ENCODE measurements at places on chromosomes 16 and 17. TPM values are rescaled to one million over a fixed set of nuclear protein-coding genes. Genes with fewer than 3 reads are reported as not detected.

TMEM235 gene
- total RNA-seq = 0.04 TPM

GRCh38 chr16:11539641-11540050 is 47.1 kb downstream of the LITAF start:
- DNase-seq = no peak

GRCh38 chr17:55576237-55576995 is 65.2 kb upstream of the SMIM36 start:
- DNase-seq = peak; percentile 77

DNA sequence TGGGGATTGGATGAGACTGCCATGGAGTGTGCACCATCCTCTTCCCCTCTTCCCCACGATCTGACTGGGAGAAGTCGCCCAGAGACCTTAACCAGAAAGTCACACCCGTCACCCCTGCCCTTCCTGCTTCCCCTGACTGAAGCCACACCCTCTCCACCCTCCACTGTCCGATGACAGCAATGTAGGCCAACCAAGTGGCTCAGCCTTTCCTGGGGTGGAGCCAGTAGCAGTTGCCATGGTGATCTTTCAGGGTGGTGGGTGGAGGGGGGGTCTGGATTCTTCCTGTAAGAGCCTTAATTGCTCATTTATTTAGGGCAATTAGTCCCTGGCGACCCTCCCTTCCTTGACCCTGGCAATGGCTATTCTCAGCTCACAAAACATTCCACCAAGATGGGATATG is 37.5 kb upstream of the PHB1 start:
- DNase-seq = peak; percentile 57

EEF2KMT gene
- total RNA-seq = 7.0 TPM

- DNase-seq = peak; percentile 84
Observed at GRCh38 chr17:2053380-2054261, 1.3 kb upstream of the HIC1 start.

GRCh38 chr16:80303691-80304090 is 237.1 kb upstream of the DYNLRB2 start:
- DNase-seq = peak; percentile 10

RASL10B gene
- total RNA-seq = 1.9 TPM

CRISPLD2 gene
- 5.4 TPM for total RNA-seq

DNA sequence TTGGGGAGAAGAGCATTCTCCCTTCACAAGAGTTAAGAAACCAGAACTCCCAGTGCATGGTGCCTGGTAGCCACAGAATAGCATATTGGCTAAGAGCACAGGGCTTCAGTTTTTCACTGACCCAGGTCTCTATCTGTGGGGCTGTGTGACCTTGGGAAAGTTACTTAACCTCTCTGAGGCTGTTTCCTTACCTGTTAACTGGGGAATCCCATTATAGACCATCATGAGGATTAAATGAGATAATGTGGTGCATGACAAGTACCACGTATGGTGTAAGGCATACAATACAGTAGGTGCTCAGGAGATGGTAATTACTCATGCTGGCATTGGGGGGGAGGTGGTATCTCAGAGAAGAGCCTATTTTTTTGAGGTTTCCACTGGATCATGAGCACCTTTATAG is 33.6 kb downstream of the BEAN1 start:
- DNase-seq = no peak

TSNAXIP1 gene
- 0.89 TPM for total RNA-seq

MYH11 gene
- total RNA-seq = 9.4 TPM

DNA sequence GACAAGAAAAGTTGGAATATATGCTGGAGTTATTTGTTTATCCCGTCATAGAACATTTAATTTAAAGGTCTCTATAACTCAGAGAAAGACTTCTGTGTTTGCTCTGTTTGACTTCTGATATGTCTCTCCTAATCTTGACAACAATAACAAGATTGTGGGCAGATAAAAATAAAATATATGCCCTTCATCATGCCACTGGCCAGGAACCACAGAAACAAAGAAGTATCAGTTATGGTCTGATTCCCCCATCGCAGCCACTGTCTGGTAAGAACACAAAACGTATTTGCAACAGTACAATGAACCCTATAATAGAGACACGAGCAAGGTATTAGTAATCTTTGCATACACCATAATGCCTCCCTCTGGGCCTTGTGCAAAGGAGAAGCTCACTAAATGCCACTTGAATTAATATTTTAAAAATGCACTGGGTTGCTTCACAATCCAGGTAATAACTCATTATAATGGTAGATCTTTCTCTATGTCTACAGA is 1498.3 kb downstream of the CDH11 start:
- no peak for DNase-seq

DNA sequence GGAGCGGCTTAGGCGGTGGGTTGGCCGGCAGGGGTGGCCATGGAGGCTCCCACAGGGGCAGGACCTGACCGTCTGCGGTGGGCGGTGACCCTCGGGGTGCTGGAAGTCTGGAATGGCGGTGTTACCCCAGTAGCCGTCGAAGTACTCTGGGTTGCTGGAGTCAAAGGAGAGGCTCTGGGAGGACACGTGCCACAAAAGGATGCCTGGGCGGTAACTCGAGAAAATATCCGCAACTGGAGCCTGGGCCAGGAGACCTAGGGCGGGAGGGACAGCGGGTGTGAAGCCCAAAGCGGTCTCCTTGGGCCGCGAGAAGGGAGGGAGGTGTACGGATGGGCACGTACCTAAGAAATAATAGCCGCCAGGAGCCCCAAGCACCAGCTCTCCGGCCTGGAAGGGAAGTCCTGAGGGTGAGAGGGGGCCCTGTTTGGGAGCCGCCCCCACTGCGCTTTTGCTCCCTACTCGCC is 4.6 kb downstream of the ITGA2B start:
- peak; percentile 42 for DNase-seq

GRCh38 chr17:8188263-8188839 is 1.6 kb downstream of the BORCS6 start:
- no peak for DNase-seq

- no peak for DNase-seq
Observed at GRCh38 chr17:78490673-78491072, 86.5 kb downstream of the DNAH17 start.

GRCh38 chr16:30677931-30678585 is 19.8 kb downstream of the FBRS start:
- no peak for DNase-seq

PIRT gene
- 0.04 TPM for total RNA-seq

DNA sequence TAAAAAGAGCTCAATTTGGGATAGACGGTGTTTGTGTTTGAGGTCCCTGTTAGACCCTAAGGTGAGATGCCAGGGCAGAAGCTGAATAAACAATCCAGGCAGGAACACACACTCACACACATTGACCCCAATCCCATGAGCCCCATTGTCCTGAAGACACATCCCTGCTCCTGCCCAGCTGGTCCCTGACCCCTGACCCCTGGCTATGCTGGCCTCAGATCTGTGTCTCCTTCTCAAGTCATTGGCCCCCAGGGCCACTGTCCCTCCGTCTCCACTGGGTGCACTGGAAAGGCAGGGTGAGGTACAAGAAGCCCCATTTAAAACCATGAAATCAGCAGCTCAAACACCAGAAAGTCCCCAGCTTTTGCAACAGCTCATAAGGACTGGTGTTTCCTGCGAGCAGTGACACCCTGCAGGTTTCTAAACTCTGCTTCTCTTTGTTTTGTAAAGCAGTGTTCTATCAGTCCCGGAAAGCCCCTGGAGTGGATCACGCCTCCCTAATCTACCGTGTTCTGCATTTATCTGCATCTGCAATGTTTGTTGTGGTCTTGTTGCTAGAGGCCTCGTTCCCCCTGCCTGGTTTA is 18.0 kb upstream of the ASGR2 start:
- DNase-seq = peak; percentile 43

GRCh38 chr16:1037394-1038257 is 34.9 kb upstream of the SSTR5 start:
- DNase-seq = no peak

DNA sequence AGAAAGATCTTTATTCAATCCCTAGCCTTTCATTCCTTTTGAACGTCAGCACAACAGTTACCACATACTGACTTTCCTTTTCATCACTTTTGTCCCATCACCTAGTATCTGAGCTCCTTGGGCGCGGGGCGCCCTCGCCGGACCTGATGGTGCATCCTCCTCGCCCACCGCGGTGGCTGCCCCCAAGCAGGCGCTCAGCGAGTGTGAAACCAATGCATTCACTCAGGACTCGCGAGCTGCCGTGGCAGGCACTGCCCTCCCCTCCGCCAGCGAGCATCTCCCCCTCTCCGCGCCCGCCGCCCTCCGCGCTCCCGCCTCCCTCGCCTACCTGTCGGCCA is 756 bp downstream of the KLHL11 start:
- no peak for DNase-seq

GRCh38 chr16:11966173-11966572 is 1.2 kb downstream of the TNFRSF17 start:
- no peak for DNase-seq

DNA sequence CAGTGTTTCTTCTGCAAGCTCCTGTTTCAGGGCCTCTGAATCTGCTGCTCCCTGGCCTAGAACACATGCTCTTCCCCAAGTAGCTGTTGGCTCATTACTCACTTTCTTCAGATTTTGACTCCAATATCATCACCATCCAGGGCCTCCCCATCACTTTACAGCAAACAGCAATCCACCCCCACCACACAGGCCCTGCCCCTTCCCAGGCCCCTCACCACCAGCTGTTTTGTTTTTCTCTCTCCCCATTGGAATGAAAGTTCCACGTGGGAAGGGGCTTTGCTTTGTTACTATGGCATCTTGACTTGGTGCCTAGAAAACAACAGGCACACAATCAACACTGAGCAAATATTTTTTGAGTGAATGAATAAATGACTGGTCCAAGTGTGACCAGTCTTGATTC is 4.0 kb downstream of the TMEM170A start:
- peak; percentile 92 for DNase-seq

TBC1D26 gene
- 0.31 TPM for total RNA-seq

DNA sequence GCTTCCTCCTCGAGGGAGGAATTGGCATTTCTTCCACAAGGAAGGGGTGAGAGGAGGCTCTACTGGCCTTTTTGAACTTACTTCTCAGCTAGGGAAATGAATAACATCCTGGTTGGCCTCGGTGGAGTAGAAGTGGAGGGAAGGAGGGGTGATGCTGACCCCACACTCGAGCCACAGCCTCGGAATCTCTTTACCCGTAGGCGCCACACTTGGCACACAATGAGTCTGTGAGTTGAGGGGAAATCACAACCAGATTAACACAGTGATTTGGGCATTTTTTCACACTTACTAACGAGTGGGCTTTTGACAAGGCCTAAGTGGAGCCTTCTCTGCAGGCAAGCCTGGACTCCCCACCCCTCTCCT is 47.3 kb upstream of the TBX2 start:
- peak; percentile 39 for DNase-seq

- DNase-seq = no peak
Observed at GRCh38 chr17:76276069-76276431, 10.9 kb downstream of the UBALD2 start.

CUEDC1 gene
- 13.2 TPM for total RNA-seq

METRNL gene
- total RNA-seq = 33.6 TPM

GRCh38 chr17:79338604-79339003 is 264.0 kb downstream of the ENGASE start:
- DNase-seq = peak; percentile 86

DNA sequence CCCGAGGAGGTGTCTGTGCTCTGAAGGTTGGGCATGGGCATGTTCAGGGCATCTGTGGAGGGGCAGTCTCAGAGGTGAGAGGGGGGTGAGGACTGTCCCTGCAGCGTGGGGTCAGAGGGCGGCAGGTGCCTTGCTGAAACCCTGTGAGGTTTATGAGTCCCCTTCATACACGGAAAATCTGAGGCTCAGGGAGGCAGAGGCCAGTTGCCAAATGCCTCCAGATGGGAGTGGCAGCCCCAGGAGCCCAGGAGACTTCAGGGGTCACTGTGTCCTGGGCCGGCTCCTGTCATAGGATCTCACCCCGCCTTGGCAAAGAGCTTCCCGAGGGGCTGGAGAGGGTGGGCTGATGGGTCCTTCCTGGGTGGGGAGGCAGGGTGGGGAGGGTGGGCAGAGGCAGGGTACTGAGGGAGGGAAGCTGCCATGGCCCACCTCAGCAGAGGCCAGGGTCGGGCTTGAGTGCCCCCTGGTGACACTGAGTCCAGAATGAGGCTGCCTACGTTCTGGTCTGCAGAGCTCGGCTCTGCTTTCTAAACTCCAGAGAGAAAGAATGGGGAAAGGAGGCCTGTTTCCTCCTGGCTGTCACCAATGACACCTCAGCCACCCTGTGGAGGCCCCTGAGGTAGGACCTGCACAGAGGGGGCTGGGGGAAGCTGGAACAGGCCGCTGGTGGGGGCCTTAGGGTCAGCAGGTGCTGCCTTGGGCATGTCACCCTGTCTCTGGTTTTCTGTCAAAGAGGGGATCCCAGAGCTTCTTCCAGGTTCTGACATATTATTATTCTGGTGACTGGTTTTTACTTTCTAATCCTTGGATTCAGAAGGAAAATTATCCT is 1.1 kb downstream of the LGALS9 start:
- no peak for DNase-seq

PABPN1L gene
- total RNA-seq = 0.04 TPM

ABCC12 gene
- total RNA-seq = 0.22 TPM

GRCh38 chr17:17893801-17894644 is 57.2 kb upstream of the SREBF1 start:
- DNase-seq = no peak

- no peak for DNase-seq
Observed at GRCh38 chr16:70482624-70483023, 28.2 kb downstream of the FCSK start.

DNA sequence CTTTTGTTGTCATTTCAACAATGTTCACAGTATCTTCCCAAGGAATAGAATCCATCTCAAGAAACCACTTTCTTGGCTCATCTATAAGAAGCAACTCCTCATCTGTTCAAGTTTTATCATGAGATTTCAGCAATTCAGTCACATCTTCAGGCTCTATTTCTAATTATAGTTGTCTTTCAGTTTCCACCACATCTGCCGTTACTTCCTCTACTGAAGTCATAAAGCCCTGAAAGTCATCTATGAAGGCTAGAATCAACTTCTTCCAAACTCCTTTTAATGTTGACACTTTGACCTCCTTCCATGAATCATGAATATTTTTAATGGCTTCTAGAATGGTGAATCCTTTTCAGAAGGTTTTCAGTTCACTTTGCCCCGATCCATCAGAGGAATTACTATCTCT is 102.1 kb downstream of the CDH13 start:
- no peak for DNase-seq

GRCh38 chr17:60602385-60602742 is 2.4 kb downstream of the PPM1D start:
- DNase-seq = peak; percentile 26

DNA sequence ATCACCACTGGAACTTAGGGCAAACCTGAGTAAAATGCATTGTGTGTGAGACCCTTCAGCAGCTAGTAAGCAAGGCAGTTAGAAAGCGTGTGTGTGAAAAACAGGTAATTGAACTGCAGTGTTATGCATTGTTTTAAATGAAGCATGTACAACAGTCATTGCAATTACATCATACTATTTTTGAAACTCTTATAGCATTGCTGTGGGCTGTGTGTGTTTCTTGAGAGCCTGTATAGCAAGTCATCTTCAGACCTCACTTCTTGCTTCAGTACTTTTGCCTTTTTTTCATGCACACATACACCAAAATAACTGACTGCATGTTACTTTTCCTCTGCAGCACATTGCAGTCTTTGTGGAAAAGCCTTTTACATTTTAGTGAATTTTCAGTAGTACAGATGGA is 19.2 kb downstream of the PTRH2 start:
- no peak for DNase-seq

DNA sequence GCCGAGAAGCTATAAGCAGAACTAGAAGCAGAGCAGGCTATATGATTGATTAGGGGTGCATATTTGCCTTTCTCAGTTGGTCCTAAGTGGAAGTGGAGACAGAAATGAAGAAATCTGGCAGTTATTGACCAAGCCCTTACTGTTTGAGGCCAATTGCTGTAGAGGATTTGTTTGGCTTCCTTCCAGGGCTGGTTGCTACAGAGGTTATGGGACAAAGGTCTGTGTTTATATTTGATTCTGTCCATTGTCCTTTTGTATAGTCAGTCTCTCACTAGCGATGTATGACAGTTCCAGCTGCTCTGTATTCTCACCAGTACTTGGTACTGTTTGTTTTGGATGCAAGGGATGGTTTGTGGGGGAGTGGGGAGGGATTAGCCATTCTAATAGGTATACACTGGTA is 7.3 kb upstream of the ALOX15 start:
- no peak for DNase-seq

Measured in muscle of leg (tissue), 16 donors.